ENCODE measurements at places on chromosomes 12 and 14.

DNA sequence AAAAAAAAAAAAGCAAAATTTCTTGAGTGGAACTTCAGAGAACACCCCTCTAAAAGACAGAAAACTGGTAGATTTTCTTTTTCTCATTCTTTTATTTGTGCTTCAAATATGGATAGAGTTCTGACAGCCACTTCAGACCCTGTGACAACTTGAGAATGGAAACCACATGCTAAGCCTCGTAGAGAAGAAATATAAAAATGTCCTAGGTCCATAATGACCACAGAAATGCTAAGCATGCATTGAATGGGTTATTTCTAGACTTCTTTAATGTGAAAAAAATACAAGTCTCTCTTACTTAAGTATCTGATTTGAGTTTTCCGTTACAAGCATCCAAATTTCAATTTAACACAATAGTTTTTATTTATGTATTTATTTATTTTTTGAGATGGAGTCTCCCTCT lies 28.3 kb upstream of the DIO2 start:
- DNase-seq: no peak

GRCh38 chr12:131048611-131048990 lies 94.9 kb downstream of the ADGRD1 start:
- DNase-seq: no peak

DNA sequence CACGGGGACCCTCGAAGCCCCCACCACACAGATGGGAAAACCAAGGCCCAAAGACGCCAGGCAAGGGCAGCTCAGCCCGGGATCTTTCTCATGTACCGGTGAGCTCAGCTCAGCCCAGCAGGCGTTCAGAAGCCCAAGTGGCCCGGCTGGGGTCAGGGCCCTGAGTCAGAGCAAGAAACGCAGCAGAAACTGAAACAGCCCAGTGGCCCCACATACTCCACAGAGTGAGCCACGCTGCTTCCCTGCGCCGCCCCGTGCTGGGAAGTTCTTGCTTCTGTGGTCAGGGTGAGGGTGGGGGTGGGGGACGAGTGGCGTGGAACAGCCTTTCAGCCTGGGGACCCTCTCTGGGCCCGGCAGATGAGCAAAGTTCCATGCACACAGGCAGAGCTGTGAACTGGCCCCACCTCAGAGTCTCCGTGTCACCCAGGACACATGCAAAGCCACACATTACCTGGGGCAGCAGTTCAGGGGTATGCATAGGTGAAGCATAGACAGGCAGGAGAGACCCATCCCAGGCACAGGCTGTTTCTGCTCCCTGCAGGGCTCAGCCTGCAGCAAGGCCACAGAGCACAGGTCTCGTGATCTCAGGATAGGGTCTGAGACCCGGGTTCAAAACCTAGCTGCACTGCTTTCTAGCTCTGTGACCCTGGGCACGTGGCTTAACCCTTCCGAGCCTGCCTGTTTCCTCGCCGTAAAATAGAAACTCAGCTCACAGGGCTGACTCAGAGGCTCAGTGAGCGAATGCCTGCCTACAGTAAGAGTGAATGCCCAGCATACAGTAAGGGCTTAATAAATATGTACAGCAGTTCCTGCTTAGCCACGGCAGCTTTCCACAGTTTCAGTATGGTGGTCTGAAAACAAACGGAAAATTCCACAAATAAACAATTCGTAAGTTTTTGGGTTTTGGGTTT lies 21.6 kb downstream of the NCOR2 start:
- DNase-seq: no peak

DNA sequence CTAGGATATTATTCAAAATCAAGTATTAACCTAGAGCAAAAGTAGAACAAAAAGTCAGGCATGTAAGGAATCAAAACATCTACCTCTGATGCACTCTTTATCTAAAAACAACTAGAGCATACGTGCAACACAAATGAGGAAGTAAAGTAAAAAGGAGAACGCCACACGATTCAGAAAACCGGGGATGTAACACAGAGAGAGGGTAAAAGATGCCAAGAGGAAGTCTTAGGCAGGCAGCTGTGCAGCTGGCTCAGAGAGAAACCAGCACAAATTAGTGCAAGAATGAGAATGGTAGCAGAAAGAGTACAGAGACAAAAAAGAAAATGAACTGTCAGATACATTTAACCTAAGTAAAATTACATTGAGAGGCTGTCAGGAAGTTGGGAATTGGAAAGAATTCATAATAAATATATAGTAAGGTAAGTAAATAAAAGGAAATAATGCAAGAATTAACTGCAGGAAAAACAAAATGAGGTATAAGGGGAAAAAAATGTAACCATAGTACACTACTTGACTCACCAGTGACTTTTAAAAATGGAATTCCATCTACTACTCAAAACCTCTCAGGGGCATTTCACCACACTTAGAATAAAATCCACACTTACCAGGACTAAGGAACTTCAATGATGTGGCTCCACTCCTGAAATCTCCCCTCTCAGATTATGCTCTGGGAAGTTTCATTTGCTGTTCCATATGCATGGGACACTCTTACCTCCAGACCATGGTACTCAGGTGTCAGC lies 17.1 kb downstream of the BCAT1 start:
- DNase-seq: no peak

GRCh38 chr12:69508091-69508490 lies 37.9 kb downstream of the FRS2 start:
- no peak for DNase-seq

GRCh38 chr12:132083614-132083940 lies 60.5 kb downstream of the DDX51 start:
- no peak for DNase-seq

DNA sequence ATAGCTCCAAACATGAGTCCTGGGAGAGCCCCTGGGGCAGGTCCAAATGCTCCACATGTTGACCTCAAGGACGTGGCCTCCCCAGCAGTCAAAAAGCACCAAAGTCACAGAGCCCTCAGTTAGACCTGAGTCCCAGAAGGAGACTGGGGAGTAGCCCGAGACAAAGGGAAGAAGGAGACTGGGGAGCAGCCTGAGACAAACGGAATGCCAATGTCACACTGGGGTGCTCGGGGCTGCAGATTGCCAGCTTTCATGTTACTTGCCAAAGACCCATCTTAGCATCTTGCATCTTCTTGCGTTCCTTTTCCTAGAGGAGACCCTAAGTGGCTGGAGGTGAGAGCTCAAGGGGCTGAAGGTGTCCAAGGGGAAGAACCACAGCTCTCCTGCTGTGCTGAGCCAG lies 14.9 kb downstream of the PLEKHD1 start:
- no peak for DNase-seq

GRCh38 chr12:57215668-57216013 lies 953 bp upstream of the NXPH4 start:
- DNase-seq: peak; percentile 54

DNA sequence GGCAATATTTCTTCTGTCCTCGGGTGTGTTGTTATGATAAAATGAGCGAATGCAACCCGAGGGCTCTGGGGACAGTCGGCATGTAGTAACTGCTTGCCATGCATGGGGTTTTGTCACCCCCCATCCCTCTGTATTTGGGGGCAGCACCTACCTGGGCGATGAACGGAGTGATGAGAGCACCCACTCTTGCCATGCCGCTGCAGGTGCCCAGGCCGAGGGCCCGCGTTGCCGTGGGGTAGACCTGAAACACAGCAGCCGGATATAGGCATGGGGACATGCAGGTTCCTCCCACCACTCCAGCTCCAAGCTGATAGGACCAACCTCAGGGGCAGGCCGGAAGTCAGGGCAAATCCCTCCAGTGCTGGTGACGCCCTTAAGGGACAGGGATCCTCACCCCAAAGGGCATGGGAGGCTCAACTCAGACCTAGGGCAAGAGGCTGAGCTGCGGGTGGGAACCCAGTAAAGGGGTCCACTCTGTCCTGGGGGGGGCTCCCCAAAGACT lies 35.8 kb downstream of the DAO start:
- no peak for DNase-seq

- DNase-seq: peak; percentile 62
These were observed 24.9 kb upstream of the C12orf76 start for GRCh38 chr12:110073049-110073831.

DNA sequence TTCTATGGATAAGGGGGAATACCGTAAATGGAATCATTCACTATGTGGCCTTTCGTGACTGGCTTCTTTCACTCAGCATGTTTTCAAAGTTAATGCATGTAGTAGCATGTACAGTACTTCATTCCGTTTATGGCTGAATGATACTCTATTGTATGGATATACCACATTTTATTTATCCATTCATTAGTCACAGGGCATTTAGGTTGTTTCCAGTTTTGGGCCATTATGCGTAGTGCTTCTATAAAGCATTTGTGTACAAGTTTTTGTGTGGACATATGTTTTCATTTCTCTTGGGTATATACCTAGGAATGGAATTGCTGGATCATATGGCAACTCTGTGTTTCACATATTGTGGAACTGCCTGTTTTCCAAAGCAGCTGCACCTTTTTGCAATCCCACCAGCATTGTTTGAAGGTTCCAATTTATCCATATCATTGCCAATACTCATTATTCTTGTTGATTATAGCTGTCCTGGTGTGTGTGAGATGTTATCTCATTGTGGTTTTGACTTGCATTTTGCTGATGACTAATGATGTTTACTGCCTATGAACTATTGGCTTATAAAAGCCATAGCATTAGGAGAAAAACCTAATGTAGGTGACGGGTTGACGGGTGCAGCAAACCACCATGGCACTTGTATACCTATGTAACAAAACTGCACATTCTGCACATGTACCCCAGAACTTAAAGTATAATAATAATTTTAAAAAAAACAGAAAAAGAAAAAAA lies 45.5 kb downstream of the ATF7IP start:
- no peak for DNase-seq

DNA sequence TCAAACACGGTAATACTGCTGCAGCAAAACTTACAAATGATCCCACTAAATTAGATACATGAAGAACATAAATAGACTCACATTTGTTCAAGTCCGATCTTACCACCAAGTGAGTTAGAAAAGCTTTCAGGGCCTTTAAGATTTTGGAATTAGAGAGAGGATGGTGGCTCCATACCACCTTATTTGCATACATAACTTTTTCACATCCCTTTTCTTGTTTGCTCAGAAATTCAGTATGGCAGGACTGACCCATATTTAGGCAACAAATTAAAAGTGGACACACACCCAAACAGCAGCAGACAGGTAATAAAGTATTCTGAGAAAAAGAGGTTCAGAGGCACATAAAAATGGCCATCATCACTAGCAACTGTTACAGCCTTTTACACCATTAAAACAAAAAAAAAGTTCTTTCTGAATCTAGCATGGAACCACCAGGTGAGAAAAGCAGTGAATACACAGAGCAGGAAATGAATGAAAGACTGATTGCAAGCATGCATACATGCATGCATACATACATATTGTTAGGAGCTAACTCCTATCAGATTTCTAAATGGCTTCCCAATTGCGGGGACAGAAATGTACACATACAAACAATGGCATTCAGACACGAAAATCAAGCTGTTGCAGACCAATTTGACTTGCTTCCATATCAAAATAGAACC lies 23.3 kb downstream of the STXBP6 start:
- no peak for DNase-seq

DNA sequence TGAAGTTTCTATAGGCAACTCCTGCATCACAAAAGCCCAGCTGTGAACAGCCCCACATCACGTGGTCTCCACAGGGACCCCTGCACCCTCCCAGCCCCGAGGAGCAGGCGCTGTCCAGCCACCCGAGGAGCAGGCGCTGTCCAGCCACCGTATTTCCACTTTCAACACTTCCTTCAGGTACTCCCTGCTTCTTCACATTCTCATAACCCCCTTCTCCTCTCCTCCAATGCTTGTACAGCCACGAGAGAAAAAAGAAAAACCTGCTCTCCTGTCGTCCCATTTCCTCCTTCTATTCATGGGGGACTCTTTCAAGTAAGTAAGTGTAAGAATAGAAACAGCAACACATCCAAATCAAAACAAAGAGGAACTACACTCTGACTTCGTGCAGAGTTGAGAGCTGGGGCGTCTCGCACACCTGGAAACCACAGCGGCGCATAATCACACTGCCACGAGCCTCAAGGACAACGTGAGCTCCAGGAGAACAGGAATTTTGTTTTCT lies 11.9 kb downstream of the CDC42BPB start:
- no peak for DNase-seq

DNA sequence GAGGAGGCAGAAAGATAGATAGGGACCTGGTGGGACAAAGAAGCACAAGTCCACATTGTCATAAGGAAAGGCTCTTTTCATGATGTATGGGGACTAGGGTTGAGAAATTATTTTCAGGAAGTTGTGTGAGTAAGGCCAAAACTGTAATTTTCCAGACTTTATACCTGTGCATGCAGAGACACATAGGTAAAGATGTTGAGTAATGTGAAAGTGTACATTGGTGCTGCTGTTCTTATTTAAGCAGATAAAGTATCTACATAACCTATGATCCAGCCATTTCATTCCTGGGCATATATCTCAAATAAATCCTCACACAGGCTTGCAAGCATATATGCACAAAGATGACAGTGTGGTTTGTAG lies 332.2 kb downstream of the DUSP6 start:
- no peak for DNase-seq

- no peak for DNase-seq
These were observed 47.4 kb downstream of the SLC6A12 start for GRCh38 chr12:166425-167075.

All from GM03348 (cell line).